Brain microvascular endothelial cell (primary cell): ENCODE measurements at places on chromosomes 2 and 18.

GRCh38 chr2:42793334-42794270, 1.2 kb upstream of the HAAO start:
- peak; percentile 2 for DNase-seq

DNA sequence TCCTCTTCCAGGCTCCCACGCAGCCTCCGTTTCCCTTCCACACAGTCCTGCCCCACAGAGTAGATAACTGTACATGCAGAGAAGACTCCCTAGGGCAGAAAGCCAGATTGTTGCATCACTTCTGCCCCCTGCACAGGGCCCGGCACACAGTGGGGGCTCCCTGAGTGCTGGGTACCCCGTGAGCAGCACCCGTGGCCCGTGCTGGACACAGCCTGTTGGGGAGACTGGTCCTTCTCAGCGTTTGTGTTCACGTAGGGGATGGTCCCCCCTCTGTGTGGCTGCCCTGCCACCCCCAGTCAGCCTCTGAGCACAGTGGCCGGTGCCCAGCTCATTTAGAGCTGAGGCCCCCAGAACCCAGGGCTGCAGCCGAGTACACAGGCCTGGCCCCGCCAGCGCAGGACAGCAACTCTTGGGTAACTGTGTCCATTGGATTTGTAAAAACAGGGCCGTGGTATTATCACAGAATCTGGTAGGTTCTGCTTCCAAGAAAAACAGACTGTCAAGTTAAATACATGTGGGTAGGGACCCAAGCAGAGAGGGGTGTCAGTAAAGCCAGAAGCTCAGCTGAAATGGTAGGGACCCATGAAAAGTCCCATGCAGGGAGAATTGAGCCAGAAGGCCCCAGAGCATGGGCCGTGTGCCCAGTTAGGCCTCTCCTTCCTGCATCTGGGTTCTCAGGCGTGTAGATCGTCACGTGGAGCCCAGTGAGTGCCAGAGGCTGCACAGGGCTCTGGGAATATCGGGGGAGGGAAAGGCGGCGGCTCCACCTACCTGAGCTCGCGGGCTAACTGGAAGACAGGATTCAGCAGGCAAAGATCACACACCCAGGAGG, 257.3 kb downstream of the ATAD2B start:
- no peak for DNase-seq

- no peak for DNase-seq
These were observed 3.6 kb upstream of the KCNJ13 start for GRCh38 chr2:232779934-232780333.

DNA sequence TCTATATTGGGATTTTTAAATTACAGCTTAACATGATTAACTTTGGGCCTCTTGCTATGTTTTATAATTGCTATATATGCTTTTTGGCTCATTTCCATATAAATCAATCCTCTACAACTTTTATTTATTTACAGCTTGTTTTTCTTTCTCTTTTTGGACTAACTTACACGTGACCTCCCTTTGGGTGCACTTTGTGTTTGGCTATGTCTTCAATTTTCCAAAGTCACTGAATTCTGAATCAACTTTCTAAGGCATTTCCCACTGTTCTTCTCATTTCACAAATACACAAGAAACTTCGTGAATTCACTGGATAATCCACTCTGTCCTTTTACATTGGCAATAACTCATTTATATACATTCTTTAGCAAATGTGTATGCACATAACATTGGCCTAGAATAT, 5.4 kb upstream of the CPS1 start:
- DNase-seq: no peak

DNA sequence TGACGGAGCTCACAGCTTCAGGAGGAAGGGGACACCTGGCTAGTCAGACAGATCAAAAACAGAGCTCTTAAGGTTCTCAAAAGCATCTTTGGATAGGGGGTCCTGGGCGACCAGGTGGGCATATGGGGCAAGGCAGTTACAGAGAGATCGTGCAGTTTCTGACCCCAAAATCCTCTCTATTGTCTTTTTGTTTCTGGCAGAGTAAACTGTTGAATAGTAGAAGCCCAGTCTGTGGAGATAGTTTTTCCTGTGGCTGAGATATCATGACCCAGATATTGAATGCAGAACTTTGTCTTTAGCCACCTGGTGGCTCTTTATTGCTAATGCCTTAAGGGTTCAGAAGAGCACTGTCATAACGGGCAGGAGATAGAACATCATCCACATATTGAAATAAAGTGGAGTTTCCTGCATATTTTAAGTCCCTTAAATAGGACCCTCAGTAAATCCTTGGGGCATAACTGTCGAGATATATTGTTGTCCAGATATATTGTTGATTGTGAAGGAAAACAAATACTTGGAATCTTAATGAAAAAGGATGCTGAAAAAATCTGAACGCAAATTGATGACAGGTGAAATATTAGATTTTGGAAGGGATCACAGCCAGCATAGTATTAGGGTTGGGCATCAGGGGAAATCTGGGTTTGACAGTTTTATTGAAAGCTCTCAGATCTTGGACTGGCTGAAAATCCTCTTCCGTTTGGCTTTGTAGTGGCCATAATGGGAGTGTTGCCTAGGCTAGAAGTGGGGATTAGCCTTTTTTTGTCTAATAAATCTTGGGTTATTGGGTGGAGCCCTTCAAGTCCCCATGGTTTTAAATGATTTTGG, 14.1 kb upstream of the ZDBF2 start:
- peak; percentile 35 for DNase-seq

GRCh38 chr2:127407091-127407490, 11.1 kb upstream of the PROC start:
- DNase-seq: no peak

DNA sequence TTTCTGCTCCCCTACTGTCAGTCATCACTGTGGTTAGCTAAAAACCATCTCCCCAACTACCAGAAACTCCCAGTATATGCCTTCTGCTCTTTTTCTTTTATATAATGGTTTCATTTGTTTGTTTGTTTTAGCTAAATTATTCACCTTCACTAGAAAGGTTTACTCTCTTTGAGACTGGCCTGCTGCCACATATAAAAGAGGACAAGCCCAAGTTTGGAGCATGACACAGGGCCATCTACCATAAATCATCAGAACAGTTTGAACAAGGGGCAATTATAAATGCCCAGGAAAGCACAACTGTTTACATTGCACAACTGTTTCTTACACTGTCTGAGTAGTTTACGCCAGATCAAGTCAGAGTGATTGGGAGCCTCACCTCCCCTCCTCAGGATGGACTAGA, 471.0 kb upstream of the PIK3C3 start:
- DNase-seq: no peak

GRCh38 chr2:200253639-200254038, 52.9 kb upstream of the SPATS2L start:
- DNase-seq: peak; percentile 39

DNA sequence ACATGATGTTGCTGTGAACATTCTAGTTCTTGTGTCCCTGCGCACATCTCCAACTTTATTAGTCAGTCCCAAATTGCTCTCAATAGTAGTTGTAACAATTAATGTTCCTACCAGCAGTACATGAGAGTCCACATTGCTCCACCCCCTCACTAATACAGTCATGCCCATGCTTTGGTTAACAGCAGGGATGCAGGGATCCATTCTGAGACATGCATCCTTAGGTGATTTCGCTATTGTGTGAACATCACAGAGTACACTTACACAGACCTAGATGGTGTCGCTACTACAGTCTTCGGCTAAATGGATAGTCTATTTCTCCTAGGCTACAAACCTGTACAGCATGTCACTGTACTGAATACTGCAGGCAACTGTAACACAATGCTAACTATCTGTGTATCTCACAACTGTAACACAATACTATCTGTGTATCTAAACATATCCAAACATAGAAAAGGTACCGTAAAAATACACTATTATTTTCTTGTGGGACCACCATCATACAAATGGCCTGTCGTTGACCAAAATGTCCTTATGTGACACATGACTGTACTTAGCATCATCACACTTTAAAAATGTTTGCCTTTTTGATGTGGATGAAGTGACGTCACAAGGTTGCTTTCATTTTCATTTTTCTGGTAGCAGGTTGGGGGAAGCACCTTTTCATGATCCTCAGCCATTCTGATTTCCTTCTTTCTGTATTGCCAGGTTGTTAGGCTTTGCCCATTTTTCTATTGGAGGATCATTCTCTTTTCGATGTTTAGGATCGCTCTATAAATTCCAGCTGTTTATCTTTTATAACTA, 82.9 kb upstream of the RNF152 start:
- no peak for DNase-seq

DNA sequence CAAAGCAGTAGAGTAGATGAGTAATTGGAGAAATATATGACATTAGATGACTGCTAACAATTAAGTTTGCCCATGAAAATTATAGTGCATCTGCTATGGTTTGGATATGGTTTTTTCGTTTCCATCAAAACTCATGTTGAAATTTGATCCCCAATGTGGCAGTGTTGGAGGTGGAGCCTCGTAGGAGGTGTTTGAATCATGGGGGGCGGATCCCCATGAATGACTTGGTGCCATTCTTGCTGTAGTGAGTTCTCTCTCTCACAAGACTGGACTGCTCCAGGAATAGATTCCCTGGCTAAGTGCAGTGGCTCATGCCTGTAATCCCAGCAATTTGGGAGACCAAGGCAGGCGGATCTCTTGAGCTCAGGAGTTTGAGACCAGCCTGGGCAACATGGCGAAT, 9.7 kb upstream of the CUL3 start:
- peak; percentile 10 for DNase-seq

DNA sequence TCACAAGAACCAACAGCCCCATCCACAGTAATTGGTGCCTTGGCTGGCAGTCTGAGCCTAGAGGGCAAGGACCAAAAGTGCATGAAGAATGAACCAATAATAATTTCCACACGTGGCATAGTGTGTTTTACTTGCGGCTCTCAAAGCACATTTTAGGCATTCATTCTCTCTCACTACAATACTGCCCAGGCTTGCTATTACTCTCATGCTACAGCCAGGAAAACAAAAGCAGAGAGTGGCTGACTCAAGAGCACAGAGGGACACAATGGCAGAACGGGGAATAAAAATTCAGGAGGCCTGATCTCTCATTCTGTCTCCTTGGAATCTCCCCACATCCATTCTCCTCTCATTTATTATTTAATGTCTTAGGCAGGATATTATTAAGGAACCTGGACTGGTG, 57.0 kb upstream of the NOL4 start:
- DNase-seq: no peak

DNA sequence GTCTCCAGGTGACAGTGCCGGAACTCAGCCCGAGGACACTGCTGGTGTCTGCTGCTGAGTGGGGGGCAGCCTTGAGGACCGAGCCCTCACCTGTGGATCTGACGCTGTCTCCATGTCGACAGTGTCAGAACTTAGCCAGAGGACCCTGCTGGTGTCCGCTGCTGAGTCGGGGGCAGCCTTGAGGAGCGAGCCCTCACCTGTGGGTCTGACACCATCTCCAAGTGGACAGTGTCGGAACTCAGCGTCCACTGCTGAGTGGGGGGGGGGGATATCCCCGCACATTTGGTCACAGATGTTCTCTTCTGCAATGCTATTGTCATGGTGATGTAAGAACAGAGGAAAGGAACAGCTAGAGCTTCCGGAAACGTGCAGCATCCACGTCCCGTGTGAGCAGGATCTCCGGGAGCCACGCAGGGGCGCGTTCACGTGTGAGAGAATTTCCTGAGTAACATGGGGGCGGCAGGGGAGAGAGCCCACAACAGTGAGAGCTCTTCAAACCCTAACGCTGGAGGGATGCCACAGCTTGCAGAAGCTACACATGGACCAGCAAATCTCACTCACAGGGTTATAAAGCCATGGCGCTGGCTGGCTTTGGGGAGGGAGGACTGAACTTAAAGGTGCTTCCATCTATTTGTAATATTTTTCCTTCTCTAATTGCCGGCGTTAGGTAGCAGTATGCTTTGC, 250.7 kb upstream of the SALL3 start:
- no peak for DNase-seq

DNA sequence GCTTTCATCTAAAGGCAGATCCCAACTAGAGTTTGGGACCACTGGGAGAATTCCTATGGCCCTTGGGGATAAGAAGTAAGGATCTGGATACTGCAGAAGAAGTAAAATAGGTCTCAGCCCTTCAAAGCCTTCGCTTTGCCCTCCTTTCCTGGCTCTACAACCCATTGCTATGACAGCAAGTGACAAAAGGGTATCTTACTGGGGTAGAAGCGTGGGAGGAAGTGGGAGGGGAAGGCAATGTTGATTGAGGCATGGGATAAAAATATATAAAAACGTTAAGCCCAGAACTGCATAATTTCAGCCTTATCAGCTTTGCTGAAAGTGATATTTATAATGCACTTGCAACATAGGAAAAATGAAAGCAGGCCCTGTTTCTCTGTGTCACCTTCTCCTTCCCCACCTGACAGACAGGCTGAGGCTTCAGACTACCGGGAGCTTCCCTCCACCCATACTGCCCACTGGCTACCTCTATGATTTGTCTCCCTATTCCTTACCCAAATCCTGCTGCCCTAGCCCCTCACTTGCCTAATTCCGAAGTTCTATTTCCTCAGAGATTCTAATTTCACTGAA, 14.9 kb upstream of the SOS1 start:
- DNase-seq: no peak

- DNase-seq: no peak
These were observed 32.7 kb downstream of the RAB27B start for GRCh38 chr18:54860941-54861340.

GRCh38 chr2:163556511-163556910, 179.3 kb downstream of the FIGN start:
- DNase-seq: peak; percentile 47

GRCh38 chr2:620471-621302, 56.5 kb downstream of the TMEM18 start:
- no peak for DNase-seq

- DNase-seq: peak; percentile 23
These were observed 272.3 kb upstream of the COL3A1 start for GRCh38 chr2:188701836-188702235.

GRCh38 chr18:46677611-46678010, 20.6 kb upstream of the LOXHD1 start:
- DNase-seq: no peak

GRCh38 chr2:160401895-160402294, 91.7 kb downstream of the RBMS1 start:
- no peak for DNase-seq

- no peak for DNase-seq
These were observed 534.1 kb downstream of the CNTNAP5 start for GRCh38 chr2:124559236-124559635.

GRCh38 chr2:111202266-111203040, 81.7 kb downstream of the BCL2L11 start:
- peak; percentile 83 for DNase-seq

- DNase-seq: no peak
These were observed 256.4 kb downstream of the MEIS1 start for GRCh38 chr2:66691031-66691965.

- no peak for DNase-seq
These were observed 604.3 kb upstream of the CDH7 start for GRCh38 chr18:65146482-65147021.

DNA sequence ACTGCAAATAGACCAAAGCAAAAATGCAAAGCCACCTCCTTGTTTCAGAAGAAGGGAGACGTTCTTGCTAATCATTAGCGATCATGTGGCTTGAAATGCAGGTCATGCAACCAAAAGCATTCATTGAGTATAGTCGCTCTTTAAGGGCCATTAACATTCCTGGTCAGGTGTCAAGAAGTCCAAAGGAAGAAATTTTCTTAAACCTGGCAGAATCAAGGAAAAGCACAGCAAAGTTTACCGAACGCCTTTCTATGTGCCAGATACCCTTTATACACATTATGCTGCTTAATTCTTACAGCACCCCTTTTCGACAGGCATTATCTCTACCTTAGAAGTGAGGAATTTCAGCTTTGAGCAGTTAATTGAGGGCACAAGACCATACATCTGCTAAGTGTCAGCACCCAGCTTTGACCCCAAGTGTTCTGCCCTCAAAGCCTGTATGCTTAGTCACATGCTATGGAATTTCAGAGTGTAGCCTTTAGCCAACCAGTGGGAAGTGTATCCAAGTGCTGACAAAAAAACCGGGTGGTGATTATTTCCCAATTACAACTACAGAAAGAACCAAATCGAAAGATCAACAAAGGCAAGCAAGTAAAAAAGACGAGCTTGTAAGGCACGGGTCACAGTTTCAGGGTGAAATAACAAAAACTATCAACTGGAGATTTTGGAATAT, 70.8 kb downstream of the EPHA4 start:
- peak; percentile 48 for DNase-seq
